ENCODE measurements at places on chromosomes 11 and 22.
A peak's percentile ranks its signal among the peaks of the same experiment; 100 is the strongest.

- no peak for DNase-seq
Observed at GRCh38 chr22:28900379-28900925, 17.1 kb downstream of the ZNRF3 start.

DNA sequence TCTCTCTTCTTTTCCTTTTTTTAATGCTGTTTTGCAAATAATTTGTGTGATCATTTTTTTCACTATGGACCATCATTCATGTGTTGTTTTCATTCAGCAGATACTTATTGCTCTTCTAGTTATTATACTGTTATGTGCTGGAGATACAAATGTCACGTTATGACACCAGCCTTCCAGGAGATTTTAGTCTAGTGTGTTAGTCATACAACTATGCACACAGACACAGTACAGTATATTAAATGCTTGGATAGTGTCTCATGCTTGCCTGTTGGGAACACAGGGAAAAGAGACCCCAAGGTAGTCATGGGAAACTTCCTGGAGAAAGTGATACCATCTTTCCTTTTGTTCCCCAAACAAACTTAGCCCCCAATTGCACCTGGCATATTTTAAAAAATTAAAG lies 116.1 kb downstream of the UVRAG start:
- no peak for DNase-seq

GRCh38 chr11:72429626-72430025 lies 4.7 kb downstream of the CLPB start:
- DNase-seq = peak; percentile 35

DNA sequence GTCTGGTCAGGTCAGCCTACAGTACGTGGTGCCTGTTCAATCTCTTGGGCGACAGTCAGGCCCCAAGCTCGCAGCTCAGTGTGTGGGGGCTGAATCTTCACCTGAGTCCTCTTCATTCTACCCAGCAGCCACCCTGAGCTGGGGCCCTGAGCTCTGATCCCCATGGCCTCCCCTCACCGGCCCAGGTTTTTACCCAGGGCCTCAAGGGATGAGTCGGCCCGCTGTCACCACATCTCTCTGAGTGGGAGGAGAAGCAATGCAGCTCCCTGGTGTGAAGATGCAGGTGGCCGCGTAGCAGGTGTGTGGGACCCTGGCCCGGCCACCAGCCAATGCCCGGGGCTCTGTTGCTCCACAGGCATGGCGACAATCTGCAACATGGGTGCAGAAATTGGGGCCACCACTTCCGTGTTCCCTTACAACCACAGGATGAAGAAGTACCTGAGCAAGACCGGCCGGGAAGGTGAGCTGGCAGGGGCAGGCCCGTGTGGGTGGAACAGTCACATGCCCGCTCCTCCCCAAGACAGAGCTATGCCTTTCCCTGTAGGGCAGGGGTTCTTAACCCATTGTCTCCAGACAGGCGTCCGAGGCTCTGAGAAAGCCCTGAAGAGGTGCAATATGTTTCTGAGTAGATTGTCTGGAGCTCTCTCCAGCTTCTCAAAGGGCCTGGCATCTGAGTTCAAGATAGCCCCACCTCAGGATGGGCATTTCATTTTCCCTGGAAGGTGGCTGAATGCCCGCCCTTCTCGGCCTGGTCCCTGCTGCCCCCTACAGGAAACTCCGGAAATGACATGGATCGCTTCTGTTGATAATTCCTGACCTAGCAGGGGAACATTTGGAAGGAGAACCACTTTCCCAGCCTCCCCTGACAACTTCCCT lies 26.9 kb downstream of the POLR3H start:
- peak; percentile 69 for DNase-seq

- DNase-seq = no peak
Observed at GRCh38 chr11:95375451-95375850, 144.4 kb upstream of the SESN3 start.

DNA sequence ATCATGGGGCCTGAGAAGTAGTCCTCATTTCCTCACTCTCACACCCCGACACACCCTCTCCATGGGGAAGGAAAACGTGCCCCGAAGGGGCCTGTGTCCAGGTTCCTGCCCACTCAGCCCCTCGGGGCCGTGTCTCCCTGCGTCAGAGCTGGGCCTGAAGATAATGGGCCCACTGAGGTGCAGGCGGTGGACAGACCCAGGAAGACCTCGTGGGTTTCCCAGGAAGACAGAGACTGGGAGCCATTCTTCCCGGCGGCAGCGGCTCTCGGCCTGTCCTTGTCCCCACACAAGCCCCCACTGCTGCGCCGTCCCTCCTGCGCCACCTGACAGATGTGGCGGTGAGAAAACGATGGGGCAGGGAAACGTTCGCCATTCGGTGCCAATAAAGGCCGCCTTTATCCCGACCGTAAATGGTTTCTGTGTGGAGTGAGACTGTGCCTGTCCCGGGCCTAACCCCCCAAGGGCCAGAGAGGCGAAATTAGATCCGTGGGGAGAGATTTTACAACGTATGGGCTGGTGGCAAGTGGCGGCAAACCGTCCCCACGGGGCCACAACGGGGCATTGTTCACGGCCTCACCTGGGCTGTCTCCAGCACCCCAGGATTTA lies 89.0 kb downstream of the CDKN1C start:
- peak; percentile 3 for DNase-seq

DNA sequence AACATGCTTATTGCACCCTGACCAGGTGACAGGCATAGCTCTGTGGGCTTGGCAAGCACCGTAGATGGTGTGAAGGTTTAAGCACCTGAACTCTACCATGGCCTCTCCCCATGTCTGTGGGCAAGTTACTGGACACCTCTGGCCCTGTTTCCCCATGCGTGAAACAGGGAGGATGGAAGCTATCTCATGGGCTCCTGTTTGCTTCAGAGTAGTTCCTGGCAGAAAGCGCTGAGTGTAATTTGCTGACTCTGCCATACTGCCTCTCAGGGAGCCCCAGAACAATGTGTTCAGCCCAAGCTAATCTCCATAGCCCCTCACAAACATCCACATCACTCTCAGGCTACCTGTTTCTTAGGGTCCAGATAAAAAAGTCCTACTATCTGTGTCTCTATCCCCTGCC lies 2.4 kb downstream of the CBX6 start:
- no peak for DNase-seq

DNA sequence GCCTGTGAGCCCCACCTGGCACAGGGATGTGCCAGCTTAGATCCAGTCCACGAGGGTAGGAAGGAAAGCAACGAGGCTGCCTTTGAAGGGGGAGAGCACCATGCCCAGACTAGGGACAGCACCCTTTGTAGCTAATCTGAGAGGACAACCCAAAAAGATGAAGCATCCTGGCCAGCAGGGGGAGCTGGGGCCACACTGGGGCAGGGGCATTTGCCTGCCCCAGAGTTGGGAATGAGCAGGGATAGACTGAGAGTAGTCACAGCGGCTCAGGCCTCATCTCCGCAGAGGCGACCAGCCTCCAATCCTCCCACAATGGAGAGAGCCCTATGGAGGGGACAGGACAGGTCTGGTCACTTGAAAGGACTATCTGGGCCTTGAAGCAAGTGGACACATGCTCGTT lies 16.4 kb downstream of the LMO1 start:
- no peak for DNase-seq

- no peak for DNase-seq
Observed at GRCh38 chr22:16963189-16963945, 44.7 kb downstream of the GAB4 start.

GRCh38 chr22:45229181-45229580 lies 11.5 kb downstream of the KIAA0930 start:
- no peak for DNase-seq

DNA sequence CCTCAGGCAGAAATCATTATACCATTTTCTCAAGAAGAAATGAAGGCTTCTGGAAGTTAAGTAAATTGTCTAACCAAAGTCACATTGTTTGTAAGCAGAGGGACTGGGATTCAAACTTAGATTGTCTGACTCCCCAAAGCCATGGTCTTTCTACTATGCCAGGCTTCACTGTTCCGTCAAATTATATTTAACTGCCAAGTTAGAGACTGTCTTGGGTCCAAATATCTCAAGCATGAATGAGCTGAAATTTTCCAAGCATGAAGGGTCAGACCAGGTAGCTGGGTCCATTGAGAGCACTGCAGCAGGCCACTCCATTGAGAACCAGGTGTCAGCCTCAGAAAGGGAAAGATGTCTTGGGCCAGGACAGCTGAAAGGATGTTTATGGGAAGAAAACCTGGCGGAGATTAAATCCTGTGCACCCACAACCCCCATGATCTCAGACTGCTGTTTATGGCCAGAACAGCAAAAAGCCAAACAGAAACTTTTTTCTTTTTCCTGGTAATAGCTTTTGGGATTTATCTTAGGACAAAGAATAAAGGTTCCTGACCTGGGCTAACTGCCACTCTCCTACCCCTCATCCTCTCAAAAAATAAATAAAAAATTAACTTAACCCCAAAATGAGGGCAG lies 612.3 kb downstream of the INSC start:
- DNase-seq = no peak

DNA sequence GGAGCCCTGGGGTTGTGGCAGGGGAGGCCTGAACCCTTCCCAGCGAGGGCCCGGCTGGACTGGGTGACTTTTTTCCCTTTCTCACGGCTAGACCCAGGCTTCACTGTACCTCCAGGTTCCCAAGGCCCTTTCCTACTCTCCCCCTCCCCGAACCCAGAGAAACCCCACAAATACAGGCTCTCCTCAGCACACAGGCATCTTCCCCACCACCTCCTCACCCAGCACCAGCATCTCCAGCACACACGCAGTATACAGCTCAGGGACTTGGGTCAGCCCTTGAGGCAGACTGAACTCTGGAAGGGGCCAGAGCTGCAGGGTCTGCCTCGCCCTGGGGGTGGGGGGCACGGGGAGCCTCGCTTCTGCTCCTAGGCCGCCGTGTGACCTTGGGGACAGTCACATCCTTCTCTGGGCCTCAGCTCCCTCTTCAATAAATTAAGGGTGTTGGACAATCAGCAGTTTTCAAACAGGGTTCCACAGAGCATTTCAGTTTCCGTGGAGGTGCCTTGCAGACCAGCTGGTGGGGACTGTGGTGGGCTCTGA lies 4.5 kb downstream of the TMPRSS13 start:
- no peak for DNase-seq

- DNase-seq = no peak
Observed at GRCh38 chr11:122917311-122917710, 34.8 kb downstream of the JHY start.

GRCh38 chr22:28943501-28943879 lies 60.1 kb downstream of the ZNRF3 start:
- no peak for DNase-seq

- no peak for DNase-seq
Observed at GRCh38 chr11:75490221-75491181, 35.2 kb downstream of the GDPD5 start.

DNA sequence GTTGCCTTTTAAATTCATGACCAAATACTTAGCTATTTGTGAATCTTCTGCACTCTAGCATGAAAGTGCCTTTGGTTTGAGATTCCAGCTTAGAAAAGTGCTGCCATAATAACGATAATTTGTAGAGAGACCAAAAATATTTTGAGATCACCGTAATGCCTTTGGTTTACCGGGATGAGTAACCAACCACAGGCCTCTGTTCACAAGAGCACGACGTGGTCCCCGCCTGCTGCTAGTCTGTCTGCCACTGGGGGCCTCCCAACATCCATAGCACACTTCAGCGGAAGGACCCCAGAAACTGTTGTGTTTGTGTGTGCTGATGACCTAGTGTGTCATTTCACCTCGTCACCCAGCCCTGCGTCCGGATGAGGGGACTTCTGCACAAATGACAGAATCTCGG lies 67.0 kb upstream of the RASSF10 start:
- no peak for DNase-seq

GRCh38 chr22:32926600-32926999 lies 125.1 kb downstream of the TIMP3 start:
- peak; percentile 45 for DNase-seq

- no peak for DNase-seq
Observed at GRCh38 chr11:28457481-28458065, 349.4 kb downstream of the METTL15 start.

- peak; percentile 42 for DNase-seq
Observed at GRCh38 chr11:113397212-113397611, 9.6 kb downstream of the ANKK1 start.
